Colonic mucosa (tissue), 4 donors: ENCODE measurements at places on chromosomes 2 and 18.

GRCh38 chr2:33375054-33375453 lies 101.4 kb upstream of the RASGRP3 start:
- no peak for DNase-seq

DNA sequence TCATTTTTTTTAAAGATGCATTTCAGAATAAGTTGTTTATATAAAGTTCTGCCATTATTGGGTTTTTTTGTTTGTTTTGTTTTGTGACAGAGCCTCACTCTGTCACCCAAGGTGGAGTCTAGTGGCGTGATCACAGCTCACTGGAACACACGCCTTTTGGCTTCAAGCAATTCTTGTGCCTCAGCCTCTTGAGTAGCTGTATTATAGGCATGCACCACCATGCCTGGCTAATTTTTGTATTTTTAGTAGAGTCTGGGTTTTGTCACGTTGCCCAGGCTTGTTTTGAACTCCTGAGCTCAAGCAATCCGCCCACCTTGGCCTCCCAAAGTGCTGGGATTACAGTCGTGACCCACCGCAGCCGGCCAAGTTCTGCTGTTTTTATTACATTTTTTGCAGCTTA lies 72.3 kb downstream of the R3HDM1 start:
- no peak for DNase-seq

DNA sequence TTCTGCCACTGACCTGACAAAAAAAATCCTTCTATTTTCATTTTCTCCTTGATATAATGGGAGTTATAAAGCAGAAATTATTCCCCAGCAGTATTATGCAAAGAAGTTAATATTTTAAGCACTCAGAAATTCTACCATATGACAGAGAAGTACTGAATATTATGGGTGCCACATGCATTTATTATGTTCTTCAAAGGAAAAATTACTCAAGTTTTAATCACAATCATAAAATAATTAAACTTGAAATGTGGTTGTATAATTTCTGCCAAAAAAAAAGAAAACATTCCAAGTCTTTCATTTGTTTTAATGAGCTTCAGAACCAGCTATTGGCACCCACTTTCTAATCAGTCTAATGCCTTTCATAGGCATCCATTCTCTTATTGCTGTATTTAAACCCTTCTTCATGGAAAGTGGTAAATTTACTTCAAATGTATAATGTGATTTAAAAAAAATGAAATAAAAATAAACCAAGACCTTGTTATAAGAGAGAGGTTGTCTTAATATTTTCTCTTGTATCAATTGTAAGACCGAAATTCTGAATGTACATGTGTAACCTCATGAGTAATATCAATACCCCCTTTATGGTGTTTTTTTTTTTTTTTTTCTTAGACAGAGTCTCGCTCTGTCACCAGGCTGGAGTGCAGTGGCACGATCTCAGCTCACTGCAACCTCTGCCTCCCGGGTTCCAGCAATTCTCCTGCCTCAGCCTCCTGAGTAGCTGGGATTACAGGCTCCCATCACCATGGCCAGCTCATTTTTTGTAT lies 302.3 kb downstream of the IRS1 start:
- no peak for DNase-seq

DNA sequence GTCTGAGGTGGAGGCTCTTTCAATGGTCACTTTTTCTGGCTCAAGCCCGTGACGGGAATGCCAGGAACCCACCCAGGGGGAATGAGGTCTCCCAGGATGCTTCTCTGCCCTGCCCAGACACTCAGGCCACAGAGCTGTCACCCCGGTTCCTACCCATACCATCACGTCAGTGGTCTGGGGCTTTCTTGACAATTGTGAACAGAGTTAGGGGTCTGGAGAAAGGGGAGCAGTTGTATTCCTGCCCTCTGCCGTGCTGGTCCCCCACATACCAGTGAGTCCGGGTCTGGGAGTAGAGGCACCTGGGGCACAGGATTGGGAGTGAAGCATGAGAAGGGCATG lies 97.2 kb downstream of the B3GNT2 start:
- no peak for DNase-seq

DNA sequence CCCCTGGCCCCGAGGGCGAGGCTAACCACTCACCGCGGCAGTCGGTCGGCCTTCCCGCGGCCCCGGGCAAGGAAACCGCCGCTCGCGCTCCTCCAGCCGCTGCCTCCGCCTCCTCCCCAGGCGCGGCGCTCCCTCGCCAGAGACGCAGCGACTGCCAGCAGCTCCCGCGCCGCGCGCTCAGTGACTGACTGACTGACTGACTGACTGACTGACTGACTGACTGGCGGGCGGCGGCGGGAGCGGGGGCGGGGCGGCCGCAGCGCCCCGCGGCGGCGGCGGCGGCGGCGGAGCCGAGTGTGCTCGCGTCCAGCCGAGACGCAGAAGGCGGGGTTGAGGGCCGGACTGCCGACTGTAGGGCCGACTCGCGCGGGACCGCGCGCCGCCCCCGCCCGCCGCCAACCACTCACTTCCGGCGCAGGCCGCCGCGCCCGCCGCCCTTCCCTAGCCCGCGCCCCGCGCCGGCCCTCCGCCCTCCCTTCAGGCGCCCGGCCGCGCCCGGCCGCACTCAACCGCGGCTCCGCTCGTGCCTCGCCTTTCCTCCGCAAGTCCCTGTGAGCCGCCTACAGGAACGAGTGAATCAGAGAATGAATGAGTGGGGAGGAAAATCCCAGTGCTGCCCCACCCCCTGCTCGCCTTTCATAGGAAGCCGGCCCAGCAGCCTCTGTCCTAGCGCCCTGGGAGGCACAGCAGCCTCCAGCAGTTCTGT lies at the start of gene RAPH1:
TSS of gene RAPH1 (minus strand) at position 224 of the 706 bp plus-strand sequence. CDS start 39,948 bp downstream, outside the sequence.
- peak; percentile 87 for DNase-seq

DNA sequence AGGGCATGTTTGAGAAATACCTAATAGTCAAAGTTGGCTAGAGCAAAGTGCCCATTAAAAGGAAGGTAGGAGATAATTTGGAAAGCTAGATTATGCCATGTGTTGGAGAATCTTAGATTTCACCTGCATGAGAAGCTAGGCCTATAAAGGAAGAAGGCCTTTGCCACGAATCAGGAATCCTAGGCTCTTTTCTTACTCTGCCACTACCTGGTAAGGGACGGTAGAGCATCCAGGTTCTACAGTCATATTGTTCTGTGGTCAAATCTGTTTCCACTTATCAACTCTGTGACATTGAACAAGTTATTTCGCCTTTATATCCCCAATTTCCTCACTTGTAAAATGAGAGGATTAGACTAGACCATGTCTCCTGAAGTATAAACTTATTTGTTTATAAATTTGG lies 3.6 kb upstream of the KCNJ3 start:
- no peak for DNase-seq

DNA sequence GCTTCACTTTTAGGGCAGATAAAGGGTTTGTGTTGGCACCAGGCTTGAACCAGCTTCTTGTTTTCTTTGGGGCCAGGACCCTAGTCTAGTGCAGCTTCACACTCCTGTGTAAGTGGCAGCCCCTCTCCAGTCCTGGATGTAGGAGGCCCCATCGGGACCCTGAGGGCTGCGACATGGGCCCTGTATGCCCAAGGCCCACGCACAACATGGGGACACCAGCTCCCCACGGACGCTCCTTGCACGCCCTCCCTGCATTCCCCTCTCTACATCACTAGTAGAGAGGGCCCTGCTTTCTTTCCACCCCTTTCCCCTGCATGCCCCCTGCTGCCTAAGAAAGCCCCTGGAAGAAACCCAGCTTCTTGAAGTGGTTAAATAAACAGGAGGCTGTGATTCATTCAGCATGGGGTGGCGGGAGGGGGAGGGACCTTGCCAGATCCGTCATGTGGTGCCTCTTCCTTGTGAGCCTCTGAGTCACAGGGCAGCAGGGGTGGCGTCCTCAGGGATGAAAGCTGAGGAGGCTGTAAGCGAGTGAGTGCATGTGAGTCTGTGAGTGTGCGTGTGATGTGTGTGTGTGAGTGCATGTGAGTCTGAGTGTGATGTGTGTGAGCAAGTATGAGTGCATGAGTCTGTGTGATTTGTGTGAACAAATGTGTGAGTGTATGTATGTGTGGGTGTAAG lies 42.5 kb downstream of the COPS8 start:
- DNase-seq = peak; percentile 75

- DNase-seq = no peak
Observed at GRCh38 chr2:55338268-55338667, 69.2 kb upstream of the MTIF2 start.

DNA sequence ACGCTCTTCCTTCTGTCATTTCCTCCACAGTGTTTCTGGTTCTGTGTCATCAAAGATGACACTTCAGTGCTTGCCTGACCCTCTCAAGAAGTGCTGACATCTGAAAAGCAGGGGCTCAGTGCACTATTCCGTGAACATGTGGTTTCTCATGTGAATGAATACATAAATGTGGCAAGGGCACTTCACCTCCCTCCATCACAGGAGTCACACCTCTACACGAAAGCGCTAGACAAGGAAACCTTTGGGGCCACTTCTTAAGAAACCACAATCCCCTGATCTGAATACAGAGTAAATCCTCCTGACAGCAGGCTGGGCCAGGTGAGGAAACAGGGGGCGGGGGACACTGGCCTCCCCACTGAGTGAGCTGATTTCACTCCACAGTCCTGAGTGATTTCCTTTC lies 145.8 kb upstream of the ACAA2 start:
- no peak for DNase-seq

GRCh38 chr2:191376981-191377629 lies 131.9 kb downstream of the MYO1B start:
- peak; percentile 84 for DNase-seq

- DNase-seq = no peak
Observed at GRCh38 chr2:131402320-131403039, 38.5 kb upstream of the RAB6D start.

GRCh38 chr2:74278694-74279093 lies 64.5 kb downstream of the SLC4A5 start:
- DNase-seq = no peak

GRCh38 chr2:238856713-238857567 lies 9.1 kb downstream of the TWIST2 start:
- no peak for DNase-seq

- DNase-seq = no peak
Observed at GRCh38 chr18:12301263-12302005, 6.6 kb upstream of the TUBB6 start.

GRCh38 chr2:176496761-176497160 lies 227.5 kb downstream of the MTX2 start:
- DNase-seq = no peak

DNA sequence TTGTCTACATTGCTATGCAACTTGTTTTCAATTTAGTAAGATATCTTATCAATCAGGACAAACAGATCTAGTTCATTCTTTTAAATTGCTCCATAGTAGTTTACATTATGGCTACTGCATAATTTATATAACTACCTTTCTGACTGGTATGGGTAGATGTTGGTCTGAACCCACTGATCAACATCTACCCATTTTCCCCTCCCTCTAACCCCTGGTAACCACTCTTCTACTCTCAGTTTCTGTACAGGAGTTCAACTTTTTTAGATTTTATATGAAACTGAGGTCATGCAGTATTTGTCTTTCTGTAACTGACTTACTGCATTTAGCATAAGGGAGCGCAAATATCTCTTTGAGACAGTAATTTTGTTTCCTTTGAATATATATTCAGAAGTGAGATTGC lies 73.2 kb downstream of the ITSN2 start:
- DNase-seq = no peak

GRCh38 chr18:33757037-33757436 lies 179.0 kb downstream of the ASXL3 start:
- no peak for DNase-seq

- no peak for DNase-seq
Observed at GRCh38 chr2:215961981-215962380, 51.4 kb downstream of the MREG start.

- no peak for DNase-seq
Observed at GRCh38 chr2:142796161-142796560, 81.3 kb upstream of the KYNU start.

DNA sequence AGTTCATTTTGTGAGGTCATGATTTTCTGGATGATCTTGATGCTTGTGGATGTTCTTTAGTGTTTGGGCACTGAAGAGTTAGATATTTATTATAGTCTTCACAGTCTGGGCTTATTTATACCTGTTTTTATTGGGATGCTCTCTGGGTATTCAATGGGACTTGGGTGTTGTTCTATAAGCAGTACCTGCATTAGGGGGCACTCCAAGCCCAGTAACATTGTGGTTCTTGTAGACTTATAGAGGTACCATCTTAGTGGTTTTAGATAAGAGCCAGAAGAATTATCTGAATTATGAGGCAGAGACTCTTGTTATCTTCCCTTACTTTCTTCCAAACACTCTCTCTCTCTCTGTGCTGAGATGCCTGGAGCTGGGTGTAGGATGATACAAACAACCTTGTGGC lies 470.0 kb downstream of the PIK3C3 start:
- DNase-seq = no peak

DNA sequence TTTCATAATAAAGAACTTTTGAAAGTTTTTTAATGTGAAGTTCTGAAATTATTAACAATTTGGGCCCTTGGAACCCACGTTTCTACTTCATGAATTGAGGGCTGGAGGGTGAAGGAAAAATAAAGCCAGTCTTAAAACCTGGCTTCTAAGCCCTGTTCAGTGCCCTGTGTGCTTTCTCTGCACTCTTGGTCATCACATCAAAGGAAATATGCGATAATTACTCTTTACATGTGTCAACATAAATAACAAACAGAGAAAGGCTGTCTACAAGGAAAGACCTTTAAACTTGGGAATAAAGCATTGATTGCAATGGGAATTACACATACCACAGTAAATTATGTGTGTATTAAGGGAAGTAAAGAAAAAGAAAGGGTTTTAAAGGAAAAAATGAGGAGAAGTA lies 150.7 kb upstream of the KLF7 start:
- DNase-seq = no peak

GRCh38 chr2:216074794-216075193 lies 6.8 kb downstream of the PECR start:
- DNase-seq = no peak

DNA sequence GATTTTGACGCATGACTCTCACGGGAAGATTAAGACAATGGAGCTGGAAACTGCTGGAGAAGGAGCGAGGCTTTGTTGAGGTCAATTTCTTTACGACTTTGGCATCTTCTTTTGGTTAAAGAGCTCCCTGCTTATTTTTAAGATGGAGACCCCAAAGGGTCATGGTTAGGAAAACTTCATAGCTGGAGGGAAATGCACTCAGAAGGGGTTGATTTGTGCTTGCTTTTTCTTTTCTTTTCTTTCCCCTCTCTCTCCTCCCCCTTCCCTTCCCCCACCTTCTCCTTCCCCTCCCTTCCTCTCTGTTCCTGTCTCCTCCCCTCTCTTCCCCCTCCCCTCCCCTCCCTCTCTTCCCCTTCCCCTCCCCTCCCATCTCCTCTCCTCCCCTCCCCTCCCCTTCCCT lies 79.0 kb downstream of the TNP1 start:
- no peak for DNase-seq

DNA sequence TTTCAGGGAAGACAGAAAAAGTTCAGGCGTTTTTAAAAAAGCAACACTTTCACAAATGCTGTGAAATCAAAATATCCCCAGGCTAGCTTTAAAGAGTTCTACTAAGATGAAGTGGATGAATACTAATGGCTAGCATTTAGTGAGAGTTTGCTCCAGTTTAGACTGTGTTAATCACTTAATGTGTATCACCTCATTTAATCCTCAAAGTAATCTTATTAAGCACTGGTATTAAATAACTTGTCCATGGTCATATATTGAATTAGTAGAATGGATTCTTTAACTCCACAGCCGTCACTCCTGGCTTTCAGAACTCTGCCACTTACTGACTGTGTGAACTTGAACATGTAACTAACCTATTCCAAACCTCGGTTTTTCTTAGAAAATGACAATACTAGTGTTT lies 66.0 kb downstream of the CABYR start:
- DNase-seq = no peak
